ENCODE measurements at places on chromosomes 5 and 9.
A peak's percentile ranks its signal among the peaks of the same experiment; 100 is the strongest.

- no peak for DNase-seq
Measured at GRCh38 chr9:125397736-125398135, 136.1 kb downstream of the GAPVD1 start.

GRCh38 chr9:93116072-93116961 is 17.7 kb downstream of the NINJ1 start:
- DNase-seq: peak; percentile 47

DNA sequence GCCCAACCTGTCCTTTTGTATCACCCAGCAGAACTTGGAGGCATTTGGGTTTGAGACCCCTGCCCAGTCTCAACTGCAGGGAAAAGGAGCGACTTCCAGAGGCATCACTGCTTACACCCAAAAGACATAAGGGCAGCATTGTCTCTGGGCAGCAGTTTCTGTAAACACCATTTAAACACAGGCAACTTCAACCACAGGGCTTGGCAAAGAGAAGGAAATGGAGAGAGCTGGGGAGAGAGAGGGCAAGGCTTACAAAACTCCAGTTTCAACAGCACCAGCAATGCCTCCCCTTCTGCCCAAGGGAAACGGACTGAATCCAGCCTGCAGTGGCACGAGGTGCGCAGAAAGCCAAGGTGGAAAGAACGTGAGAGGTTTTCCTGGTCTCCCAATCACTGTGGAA is 147.6 kb downstream of the ROR2 start:
- no peak for DNase-seq

GRCh38 chr5:66327008-66327407 is 182.9 kb downstream of the SREK1 start:
- no peak for DNase-seq

- DNase-seq: no peak
Measured at GRCh38 chr9:87643107-87643650, 82.7 kb upstream of the CTSL start.

DNA sequence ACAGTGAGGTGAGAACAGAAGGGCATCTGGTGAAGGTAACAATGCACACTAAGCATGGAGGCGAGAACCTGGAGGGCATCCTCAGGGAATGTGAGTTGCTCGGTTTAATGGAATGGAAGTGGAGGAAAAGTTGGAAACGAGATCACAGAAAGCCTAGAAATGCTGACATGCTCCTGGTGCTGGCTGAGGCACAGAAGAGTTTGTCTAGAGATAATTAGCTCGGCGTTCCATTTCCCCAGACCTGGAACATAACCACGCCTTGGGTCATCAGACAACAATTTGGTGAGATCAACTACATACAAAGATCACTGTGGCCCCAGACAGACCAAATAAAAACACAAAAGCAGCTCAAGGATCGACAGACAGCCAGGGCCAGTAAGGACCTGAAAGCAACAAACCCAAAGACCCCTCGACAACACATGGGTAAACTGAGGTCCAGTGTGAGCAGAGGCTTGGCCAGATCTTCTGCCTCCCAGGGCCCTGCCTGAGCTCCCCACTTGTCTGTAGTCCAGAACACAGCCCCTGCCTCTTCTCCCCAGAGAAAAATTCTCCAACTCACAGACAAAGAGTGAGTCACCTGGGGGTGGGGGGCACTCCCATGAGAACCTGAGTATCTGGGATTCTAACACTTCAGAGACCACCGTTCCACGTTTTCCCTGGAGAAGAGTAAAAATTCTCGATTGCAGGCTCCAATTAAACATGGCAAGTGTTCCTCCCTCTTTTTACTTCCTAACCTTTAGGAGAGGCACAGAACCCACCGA is 52.5 kb downstream of the SHB start:
- DNase-seq: no peak

GRCh38 chr9:19701991-19702390 is 86.8 kb downstream of the SLC24A2 start:
- DNase-seq: no peak

- no peak for DNase-seq
Measured at GRCh38 chr5:13328316-13328715, 616.2 kb downstream of the DNAH5 start.

DNA sequence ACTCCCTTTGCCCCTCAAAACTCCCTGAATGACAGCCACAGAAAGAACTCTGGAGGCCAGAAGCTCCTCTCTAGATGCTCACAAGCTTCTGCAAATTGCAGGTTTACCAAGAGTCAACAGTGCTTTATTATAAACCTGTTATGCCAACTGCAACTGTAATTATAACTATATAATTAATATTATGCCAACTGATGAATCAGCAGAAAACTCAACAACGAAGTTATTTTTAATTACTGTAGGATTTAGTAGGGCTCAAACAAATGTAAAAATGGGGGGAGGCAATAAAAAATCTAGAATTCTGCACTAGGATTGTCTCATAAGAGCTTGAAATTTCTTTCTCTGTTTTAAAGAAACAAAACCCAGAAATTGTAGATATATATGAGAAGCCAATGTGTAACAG is 37.0 kb upstream of the OR2K2 start:
- DNase-seq: no peak

- DNase-seq: peak; percentile 85
Measured at GRCh38 chr5:40428126-40428525, 251.6 kb upstream of the PTGER4 start.

- DNase-seq: no peak
Measured at GRCh38 chr9:123072407-123072995, 39.0 kb downstream of the GPR21 start.

- DNase-seq: peak; percentile 67
Measured at GRCh38 chr5:8944005-8944404, 601.9 kb downstream of the SEMA5A start.

DNA sequence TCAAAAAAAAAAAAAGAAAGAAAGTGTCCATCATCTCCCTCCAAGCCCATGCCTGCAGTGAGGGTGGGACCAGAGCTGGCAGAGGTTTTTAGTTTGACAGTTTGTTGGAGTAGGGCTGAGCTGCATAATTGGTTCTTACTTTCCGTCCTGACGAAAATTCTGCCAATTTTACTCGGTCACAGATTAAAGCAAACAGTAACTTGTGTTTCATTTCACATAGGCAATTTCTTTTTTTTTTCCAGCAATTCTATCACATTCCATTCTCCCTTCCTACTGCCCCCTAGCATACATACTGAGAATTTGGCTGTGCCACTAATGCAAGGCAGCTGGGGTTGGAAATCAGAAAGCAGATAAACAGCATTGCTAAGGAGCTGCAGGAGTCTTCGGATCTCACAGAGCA is 132.4 kb downstream of the FRMD3 start:
- DNase-seq: no peak

DNA sequence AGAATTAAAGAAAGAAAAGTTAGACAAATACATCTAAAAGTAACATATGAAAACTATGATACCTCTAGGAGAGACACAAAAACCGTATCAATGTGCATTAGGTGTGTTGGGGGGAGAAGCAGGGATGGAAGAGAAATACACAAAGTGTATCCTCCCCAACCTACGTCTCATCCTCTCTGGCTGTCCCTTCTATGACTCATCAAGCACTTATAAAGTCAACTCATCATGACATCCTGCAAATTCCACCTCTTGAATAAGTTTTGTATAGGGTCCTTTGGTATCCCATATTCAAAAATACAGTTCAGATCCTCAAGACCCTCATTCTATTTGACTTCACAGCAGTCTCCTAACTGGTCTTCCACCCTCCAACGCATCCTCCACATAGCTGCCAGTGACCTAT is 917.6 kb upstream of the DMAC1 start:
- no peak for DNase-seq

GRCh38 chr9:2228641-2229040 is 213.5 kb downstream of the SMARCA2 start:
- DNase-seq: no peak

DNA sequence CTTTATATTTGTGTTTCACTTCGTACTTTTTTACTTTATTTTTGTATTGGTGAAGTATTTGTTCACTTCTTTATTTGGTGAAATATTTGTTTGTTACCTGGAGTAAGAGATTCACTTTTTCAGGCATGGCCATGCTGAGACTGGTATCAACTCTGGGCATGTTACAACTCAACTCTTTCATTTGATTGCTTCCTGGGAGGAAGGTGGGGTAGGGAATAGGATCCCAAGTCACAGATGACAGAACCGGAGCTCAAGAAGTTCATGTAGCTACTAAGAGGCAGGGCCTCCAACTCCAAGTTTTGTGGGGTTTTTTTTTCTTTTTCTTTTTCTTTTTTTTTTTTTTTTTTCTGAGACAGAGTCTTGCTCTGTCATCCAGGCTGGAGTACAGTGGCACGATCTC is 6.1 kb upstream of the ADGRD2 start:
- peak; percentile 92 for DNase-seq

- no peak for DNase-seq
Measured at GRCh38 chr9:124522121-124523098, 15.2 kb upstream of the NR5A1 start.

DNA sequence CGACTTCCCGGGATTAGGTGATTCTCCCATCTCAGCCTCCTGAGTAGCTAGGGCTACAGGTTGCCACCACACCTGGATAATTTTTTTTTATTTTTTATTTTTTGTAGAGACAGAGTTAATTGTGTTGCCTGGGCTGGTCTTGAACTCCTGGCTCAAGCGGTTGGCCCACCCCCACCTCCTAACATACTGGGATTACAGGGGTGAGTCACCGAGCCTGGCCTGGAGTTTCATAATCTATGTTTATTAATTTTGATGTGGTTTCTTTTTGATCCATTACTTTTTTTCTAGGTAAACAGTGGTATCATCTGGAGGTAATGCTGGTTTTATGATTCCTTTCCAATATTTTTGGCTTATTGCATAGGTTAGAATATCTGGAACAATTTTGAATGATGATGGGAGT is 54.2 kb downstream of the KIAA1958 start:
- DNase-seq: no peak

- no peak for DNase-seq
Measured at GRCh38 chr9:92496396-92497176, 14.3 kb upstream of the ASPN start.

DNA sequence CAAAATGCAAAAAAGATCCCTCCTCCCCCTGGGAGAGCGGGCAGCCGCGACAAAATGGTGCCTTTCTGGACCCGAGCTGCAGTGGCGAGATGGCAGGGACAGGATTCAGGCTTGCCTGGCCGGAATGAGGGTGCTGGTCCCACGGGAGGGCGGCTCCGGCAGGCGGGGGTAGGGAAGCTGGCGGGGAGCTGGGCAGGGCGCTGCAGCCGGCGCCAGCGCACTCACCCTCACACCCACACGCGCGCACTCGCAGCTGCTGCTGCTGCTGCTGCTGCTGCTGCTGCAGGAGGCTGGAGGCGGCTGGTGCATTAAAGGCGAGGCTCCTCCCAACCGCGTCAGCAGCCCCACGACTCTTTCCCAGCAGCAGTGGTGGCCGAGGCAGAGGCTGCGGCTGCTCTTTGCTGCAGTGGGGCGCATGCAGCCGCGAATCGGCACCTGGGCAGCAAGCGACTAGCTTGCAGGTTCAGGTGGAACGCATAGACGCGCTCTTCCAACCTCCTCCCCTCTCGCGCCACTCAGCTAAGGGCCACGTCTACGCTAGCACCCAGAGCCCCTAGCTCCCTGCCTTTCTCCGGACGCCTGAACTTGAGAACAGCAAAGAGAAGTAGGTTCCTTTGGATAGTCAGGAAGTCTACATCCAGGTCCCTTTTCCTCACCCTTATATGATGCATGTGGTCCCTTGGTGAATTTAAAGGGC is at the start of gene PPP2R2B:
Gene PPP2R2B (minus strand): TSS at position 282 of the 697 bp plus-strand sequence.
- no peak for DNase-seq

DNA sequence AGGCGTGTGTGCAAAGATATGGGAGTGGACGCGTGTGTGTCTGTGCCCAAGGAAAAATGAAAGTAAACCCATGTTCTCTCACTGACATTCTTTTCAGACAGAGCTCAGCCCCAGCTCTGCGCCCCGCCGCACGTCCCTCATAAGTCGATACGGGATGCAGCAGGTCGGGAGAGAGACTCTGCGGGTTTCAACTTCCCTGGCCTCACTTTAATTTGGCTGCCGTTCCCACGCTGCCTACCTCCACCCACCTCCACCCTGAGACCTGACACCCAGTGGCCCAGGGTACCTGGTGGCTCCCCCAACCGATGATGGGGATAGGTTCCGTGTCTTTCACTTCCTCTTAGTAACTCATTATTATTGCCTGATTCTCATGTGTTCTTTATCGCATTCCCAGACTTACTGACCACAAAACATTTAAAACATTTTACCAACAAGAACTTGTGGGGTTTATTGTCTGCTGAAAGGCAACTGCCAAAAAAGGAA is 19.4 kb downstream of the LHX2 start:
- DNase-seq: no peak

GRCh38 chr9:84791643-84792042 is 122.1 kb downstream of the NTRK2 start:
- DNase-seq: no peak

DNA sequence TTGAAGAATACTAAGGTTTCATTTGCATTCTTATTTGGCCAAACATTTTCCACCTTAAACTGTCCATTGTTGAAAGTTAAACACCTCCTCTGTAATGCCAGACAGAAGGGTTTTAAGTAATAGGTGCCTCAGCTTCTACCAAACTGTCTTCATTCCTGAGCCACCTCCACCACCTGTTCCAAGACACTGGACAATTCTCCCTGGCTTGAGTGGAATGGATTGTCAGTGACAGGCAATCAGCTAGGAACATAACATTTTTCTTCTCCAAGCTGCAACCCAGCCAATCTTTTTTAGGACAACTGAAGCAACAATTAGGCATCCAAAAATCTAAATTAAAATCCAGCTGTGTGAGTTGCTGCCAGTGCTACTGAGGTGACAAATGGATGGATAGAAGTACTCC is 73.9 kb upstream of the ICE1 start:
- DNase-seq: no peak

DNA sequence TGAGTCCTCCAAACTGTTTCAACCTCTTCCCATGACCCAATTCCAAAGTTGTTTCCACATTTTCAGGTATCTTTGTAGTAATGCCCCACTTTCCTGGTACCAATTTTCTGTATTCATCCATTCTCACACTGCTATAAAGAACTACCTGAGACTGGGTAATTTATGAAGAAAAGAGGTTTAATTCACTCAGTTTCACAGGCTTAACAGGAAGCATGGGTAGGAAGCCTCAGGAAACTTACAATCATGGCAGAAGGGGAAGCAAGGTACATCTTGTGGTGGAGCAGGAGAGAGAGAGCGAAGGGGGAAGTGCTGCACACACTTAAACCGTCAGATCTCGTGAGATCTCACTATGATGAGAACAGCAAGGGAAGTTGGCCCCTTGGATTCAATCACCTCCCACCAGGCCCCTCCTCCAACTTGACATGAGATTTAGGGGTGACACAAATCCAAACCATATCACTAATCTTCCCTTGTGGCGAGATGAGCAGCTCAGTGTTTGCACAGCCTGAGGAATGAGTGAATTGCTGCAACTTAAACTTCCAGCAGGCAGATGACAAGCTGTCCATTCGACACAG is 42.9 kb downstream of the TRIP13 start:
- no peak for DNase-seq

DNA sequence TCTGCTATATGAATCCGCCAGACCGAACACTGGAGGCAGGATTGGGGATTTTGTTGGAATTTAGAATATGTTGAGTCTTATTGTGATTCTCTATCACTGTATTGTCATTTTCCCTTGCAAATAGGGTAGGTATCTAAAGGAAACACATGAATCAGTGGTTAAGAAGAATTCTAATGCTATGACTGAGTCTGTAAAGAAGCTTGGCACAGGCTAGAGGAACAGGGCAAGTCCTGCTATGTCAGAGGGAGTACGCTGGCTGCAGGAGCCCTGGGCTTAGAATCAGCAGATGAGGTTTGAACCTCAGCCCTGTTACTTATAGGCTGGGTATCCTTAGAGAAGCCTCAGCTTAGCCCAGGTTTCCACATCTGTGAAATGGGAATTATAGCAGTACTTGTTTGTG is 198.1 kb downstream of the NR3C1 start:
- peak; percentile 97 for DNase-seq

Data from bronchial epithelial cell (primary cell).